ENCODE measurements at places on chromosomes 2 and 18.

- DNase-seq = no peak
These were observed 72.7 kb upstream of the PPP1CB start for GRCh38 chr2:28678944-28679343.

- no peak for DNase-seq
These were observed 52.9 kb upstream of the NABP1 start for GRCh38 chr2:191625016-191625415.

DNA sequence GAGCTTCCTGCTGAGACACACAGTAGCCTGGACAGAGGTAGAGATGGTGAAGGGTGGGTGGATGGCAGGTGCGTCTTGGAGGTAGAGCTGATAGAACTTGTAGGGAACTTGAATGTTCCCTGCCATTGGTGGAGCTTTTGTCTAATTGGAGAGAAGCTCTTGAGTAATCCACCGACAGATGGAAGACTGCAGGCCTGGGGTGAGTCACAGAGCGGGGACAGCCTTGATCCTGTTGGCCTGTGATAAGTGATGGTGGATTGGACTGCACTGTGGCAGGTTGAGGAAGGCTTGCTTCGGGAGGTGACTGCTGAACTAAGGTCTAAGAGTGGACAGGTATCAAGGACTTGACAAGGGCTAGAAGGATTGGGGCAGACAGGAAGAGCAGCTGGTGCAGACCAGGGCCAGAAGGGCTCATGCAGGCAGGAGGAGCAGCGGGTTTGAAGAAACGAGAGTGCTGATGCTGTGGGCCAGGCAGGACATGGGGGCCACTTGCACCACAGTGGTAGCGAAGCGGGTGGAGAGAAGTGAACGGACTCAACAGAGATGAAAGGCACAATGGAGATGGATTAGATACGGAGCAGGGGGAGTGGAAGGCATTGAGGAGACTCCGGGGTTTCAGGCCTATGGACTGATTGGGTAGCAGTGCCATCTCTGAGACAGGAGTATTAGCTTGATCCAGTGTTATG is 16.3 kb downstream of the CABLES1 start:
- no peak for DNase-seq

- no peak for DNase-seq
These were observed 488.6 kb downstream of the CPS1 start for GRCh38 chr2:211045025-211045424.

GRCh38 chr2:235143789-235144188 is 192.0 kb downstream of the SH3BP4 start:
- DNase-seq = no peak

DNA sequence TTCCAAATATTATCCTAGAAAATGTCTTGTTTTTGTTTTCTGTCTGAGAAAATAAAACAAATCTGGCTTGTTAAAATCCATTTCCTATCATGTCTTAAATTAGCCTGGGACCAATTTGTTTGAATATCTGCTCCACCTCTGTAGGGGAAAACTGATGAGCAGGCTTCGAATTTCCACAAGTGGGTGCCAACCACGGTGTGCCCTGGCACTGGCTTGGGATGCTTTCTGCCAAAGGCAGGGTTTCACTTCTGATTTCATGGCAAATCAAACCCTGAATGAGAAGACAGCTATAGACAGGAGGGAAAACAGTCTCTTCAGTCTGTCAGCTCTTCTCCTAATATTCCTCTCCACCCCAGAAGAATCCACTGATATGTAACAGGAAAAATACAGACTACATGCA is 33.7 kb upstream of the STAT4 start:
- no peak for DNase-seq

DNA sequence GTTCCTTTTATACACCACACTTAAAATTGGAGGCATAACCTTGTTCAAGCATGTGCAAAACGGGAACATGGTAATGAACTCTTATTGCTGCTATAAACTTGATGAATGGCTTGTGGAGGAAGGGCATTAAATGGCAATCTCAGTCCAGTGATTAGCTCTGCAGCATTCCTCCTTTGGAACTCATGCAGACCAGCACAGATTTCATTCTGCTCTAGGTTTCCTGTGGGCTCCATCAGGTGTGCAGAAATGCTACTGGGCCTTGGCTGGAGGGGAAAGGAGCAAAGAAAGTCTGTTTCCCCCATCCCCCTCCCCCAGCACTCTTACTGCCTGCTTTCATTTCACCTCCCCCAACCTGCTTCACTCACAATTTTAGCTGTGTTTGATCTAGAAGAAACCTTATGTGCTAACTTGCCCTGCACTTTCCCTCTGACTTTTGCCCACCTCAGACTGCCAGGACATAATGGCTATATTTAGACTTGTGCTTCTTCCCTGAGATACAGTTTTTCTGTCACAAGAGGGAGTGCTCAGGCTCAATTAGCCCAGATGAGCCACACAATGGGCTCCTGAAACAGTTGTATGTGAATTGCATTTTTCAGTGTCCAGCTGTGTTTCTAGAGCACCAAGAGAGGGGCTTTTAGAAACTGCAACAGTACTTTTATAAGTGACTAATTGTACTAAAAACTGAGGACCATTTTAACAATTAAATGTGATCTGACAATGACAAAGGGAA is 109.8 kb downstream of the FSHR start:
- DNase-seq = no peak

DNA sequence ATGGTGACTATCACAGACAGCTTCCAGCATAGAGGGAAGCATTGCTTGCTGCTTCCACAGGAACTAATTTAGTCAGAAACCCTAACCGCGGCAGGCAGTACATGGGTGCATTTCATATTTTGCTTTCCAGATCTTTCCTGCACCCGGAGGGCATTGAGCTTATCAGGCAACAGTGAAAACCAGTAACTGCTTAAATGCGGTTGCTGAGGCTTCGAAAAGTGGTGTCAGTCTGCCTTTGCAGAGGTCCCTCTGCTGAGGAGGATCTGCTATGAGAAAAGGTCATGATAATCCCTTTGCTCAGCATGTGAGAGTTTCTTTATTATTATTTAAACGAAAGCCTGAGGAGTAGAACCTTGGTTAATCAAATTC is 44.6 kb upstream of the ROCK2 start:
- no peak for DNase-seq

GRCh38 chr2:186573531-186573930 is 16.3 kb upstream of the ITGAV start:
- no peak for DNase-seq

DNA sequence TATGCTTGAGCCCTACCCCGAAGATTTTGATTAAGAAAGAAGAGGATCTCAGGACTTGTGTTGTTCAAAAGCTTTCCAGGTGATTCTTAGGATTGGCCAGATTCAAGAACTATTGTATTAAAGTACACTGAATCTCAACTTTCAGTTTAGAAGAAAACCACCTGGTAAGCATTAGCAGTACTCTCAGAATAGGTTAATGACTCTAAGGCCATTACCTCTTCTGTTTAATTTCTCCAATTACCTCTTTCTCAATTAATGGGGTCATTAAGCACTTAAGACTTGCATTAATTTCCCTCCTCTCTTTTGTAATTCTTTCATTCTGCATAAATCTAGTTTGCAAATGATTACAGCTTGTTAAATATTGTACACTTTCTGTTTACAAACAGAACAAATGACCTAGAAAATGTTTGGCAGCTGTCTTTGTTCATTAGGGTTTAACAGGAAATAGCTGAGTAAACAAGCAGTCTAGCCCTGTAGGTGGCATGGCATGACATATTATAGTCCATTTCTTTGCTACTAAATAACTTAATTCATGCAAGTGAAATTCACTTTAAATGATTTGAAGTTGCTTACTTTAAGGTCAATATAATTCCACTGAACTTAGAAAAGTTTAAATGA is 20.4 kb upstream of the TDRD15 start:
- DNase-seq = no peak

Measured in AG08395 (cell line).